Dermis microvascular lymphatic vessel endothelial cell (primary cell): ENCODE measurements at places on chromosomes 3 and 15.
A peak's percentile ranks its signal among the peaks of the same experiment; 100 is the strongest.

DNA sequence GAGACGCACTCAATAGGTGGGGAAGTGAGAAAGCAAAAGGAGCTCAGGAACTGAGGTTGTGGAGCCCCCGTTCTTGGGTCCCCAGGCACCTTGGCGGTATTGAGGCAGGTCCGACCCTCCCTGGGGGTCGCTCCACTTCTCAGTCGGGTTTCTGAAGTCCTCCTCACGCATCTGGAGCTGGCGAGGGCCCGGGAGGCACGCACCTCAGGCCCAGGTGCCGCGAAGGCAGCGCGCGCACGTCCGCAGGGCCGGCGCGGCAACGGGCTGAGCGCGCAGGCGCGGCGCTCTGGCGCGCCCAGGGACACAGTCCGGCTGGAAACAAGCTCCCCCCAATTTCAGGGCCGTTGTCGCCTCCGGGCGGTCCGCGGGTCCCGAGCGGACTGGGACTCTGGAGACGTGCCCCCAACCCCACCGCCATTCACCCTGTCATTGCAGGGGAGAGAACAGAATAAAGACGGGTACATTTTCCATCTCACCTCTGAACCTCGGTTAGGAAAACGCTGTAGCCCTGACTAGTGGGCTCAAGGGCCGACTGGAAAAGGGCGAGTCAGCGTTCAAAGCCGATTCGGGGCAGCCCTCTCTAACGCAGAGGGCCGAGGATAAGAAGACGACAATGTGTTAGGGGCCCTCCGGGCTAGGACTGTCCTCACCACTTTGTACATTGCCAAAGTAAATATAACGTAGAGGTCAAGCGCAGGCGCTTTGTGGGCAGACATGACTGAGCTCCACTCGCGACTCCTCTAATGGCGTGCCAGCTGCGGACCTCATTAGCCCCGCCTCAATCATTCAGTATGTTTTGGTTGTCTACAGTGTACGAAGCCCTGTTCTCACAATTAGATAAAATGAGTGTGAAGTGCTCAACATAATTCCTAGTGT, at the start of gene ZNF770:
Gene ZNF770, minus strand, starts transcription at position 261 of the 876 bp plus-strand sequence. CDS start 4,853 bp downstream, outside the sequence.
- DNase-seq: peak; percentile 68

- DNase-seq: no peak
These were observed 23.1 kb downstream of the CNTN3 start for GRCh38 chr3:74591342-74591741.

- no peak for DNase-seq
These were observed 37.7 kb upstream of the SAMMSON start for GRCh38 chr3:69961706-69962439.

DNA sequence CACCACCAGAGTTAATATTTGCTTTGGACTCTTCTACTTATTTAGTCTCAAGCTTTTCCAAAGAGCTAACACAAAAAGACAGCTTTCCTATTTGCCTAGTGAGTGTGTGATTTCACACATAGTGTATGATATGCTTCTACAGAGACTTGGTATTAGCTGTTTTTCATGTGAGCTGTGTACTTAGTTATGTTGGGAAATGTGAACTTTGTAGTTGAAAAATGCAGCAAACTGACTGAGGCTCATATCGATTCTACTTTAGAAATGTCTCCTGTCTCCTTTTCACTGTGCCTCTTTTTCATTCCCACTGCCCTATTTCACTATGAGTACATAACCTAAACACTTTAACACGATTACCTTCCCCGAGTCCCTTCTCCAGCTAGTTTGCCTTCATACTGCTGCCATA, 136.5 kb downstream of the ALCAM start:
- no peak for DNase-seq

GRCh38 chr3:138455801-138456716, 21.6 kb downstream of the ESYT3 start:
- no peak for DNase-seq

GRCh38 chr3:81931265-81932251, 170.1 kb upstream of the GBE1 start:
- no peak for DNase-seq

DNA sequence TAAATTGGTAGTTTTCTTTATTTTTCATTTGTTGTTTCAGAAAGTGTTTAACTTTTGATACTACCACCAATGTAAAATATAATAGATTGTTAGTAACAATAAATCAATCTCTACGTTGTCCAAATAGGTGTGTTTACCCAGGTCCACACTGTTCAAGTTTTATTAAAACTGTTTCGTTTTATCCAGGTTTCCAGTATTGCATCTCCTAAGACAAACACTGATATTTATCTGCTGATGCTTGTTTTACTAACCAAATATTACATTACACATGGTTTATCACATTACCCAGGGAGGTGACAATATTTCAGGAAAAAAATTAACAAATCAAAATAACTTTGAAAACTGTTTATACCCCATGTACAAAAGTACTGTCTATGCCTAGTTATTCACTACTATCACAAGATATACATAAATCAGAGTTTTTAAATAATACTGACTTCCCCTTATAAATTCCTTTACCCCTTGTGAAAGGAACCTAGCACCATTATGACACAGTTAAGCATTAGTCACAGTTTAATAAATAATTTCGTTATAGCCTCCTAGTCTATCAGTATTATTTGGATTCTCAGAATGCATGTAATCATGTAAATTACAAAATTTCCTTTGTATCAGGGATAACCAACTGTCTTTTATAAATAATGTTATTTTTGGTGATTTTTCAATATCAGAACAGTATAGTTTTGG, 205.3 kb downstream of the ZBTB20 start:
- no peak for DNase-seq

DNA sequence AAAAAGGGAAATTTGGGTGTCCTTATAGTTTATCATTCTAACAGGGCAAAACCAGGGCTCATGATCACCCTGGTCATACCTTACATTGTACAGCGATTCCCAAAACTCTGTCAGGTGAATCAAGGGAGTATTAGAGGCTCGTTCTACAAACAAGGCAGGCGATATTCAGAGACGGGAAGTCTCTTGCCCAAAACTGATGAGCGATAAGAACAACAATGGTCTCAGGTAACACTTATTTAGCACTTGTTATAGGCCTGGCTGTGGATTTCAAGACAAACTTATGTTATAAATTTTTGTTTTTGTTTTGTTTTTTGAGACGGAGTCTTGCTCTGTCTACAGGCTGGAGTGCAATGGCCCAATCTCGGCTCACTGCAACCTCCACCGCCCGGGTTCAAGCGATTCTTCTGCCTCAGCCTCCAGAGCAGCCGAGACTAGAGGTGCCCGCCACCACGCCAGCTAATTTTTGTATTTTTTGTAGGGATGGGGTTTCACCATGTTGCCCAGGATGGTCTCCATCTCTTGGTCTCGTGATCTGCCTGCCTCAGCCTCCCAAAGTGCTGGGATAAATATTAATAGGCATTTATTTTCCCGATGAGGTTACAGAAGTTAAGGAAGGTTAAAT, 12.8 kb downstream of the BCL2L10 start:
- no peak for DNase-seq

DNA sequence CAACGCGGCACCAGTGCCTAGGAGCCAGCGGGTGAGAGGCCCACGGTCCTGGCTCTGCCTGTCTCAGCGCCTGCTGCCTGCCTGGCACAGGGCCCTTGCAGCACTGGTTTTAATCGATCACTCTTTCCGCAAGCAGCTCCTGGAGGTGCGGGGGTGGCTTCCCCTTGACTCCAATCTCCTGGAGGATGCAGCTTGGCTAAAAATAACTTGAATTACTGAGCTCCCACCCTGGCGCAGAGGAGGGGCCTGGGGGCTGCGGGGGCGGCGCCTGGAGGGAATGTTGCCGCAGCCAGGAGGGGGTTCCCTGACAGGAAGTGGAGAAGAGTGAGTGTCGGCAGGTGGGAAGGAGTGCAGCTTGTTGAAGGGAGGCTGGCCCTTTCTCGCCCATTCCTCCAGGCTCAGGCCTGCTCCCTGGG, 9.9 kb upstream of the RPL29 start:
- DNase-seq: no peak

- DNase-seq: no peak
These were observed 227.8 kb upstream of the LYSMD4 start for GRCh38 chr15:99961011-99961441.

GRCh38 chr3:171306631-171307030, 153.6 kb downstream of the TNIK start:
- DNase-seq: peak; percentile 97

DNA sequence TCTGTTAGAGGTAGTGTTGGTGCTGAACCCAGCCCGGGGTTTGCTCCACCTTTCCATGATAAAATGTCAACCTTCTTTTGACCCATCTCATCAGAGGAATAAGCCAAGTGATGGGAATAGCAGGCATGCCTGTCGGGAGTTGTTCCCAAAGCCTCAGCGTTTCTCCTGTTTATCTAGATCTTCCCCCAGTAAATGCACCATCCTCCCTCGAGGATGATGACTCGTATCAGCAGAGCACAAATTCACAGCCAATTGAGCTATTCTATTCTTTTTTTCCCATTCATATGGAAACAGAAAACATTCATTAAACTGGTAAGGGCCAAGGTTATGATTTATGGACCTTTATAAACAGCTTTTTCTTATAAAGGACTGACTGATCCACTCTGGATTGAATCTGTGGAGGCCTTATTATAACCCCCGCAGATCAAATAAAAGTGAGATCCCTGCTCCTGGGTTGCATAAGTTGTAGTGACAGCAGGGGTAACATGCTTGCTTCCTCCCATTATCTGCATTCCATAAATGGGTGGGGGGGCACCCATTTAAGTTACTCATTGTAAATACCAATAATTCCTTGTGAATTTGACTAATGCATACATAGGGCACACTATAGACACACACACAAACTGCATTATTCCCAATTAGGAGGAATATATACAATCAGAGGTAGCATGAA, 207.3 kb downstream of the PLCL2 start:
- no peak for DNase-seq

DNA sequence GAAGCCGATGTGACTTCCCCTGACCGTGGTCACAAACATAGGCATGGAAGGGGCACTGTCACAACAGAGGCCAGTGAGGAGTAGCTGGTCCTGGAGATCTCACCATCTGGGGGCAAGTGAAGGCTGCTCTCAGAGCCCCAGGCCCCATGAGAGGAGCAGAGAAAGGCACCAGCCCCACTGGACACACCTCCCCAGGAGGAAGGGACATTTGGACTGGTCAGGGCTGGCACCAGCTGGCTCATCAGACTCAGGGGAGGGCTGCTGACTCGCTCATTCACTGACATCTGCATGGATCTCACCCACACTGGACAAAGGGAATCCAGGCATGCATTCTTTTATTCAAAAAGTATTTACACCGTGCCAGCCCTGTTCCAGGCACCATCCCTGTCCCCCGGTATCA, 26.8 kb downstream of the ESYT3 start:
- DNase-seq: no peak

- no peak for DNase-seq
These were observed 140.5 kb upstream of the TBL1XR1 start for GRCh38 chr3:177337541-177338331.

GRCh38 chr15:40807028-40807887, at the start of the genes DNAJC17 and ZFYVE19:
Gene DNAJC17, minus strand, starts transcription at chr15:40807473. Its CDS starts 27 bp downstream, at chr15:40807446.
Gene ZFYVE19, plus strand, starts transcription at chr15:40807089. Its CDS starts 501 bp downstream, at chr15:40807590.
- peak; percentile 99 for DNase-seq

DNA sequence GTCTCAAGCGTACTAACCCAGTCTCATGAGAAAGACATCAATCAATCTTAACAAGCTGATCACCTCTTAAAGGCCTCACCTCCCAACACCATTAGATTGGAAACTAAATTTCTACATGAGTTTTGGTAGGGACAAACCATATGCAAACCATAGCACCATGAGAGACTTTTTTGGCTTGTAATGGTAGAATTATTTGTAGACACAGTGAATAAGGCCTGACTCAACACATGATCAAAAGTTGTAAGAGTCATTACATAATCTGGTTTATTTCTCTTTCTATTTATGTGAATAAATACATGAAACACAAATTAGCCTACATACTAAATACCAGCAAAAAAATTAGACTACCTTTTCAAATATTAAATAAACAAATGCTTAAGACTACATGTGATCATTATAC, 183.3 kb upstream of the EPHA6 start:
- no peak for DNase-seq

DNA sequence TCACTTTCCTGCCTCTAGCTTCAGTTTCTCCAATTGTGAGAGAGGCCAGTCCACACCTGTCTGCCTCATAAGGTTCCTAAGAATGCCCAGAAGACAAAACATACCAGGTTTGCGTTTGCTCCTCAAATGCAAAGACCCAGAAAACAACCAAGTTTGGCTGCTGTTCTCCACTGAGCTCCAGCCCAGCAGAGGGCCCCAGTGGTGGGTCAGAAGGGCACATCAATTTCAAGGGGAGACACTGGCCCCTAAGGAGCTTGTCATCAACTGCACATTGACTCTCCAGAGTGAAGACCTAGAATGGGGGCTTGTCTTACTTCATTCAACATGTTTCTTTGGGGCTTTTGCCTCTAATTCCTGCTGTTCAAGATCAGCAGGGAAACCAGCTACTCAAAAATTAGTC, 127.9 kb upstream of the SLC6A11 start:
- no peak for DNase-seq

DNA sequence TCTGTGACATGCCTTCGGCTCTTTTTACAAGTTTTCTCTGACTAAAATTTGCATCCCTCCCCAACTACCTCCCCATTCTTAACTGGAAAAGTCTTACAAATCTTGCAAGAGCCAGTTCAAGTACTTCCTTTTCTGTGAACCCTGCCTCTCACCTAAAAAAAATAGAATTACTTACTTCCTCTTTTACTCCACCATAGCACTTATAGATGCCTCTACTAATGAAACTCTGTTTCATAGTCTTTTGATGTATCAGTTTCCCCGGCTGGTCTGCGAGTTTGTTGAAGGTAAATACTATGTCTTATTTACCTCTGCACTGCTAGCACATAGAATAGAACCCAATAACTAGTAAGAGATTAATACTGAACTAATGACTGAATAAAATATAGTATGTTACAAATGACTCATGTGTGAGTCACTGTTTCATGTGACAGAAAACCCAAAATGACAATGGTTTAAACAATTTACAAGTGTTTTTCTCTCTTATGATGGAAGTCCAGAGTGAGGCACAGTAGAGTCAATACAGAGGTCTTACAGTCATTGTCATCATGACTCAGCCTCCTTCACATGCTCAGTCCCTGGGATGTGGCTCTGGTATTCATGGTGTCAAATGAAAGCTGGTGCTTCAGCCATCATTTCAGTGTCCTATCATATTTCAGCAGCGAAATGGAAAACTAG, 393.5 kb downstream of the RSL24D1 start:
- no peak for DNase-seq

DNA sequence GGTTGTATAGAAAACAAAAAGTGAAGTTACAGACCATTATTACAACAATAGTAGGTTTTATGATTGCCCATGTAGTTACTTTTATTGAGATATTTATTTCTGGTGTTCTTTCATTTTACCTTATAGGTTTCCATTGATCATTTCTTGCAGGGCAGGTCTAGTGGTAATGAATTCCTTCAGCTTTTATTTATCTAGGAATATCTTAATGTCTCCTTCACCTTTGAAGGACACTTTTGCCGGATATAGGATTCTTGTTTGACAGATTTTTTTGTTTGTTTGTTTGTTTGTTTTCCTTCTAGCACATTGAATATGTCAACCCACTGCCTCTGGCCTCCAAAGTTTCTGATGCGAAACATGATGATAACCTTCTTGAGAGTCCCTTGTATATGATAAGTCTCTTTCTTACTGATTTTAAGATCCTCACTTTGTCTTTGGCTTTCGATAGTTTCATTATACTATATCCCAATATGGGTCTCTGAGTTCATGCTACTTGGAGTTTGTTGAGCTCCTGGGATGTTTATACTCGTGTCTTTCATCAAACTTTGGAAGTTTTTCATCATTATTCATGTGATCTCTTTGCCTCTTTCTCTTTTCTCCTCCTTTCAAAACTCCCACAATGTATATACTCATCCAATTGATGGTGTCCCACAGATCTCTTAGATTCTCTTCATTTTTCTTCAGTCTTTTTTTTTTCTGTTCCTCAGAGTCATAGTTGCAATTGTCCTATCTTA, 62.8 kb downstream of the GLCE start:
- DNase-seq: no peak
